ENCODE measurements at places on chromosomes 4 and X. TPM values are rescaled to one million over a fixed set of nuclear protein-coding genes. Genes with fewer than 3 reads are reported as not detected.

PLS3 gene
- 85.4 TPM for total RNA-seq

C4orf46 gene
- 23.5 TPM for total RNA-seq

- peak; percentile 59 for DNase-seq
Observed at GRCh38 chr4:752196-752861, 46.7 kb downstream of the PCGF3 start.

DNA sequence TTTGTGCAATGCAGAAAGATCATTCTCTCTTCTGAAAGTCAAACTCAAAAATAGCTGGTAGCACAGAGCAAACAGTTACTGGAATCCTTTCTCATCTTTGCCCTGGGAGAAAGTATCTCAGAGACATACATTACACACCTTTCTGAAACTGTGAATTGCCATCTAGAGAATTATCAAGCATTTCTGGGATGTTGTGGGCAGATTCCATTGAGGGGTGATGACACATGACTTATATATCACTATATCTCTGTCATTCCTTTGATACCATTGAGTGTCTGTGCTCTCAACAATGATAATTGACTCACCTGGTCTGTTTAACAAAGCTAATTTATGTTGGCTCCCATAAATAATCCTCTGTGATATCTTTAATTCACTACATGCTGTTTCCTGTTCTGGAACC is 13.0 kb downstream of the SLIT2 start:
- DNase-seq, result no peak

- no peak for DNase-seq
Observed at GRCh38 chrX:137550665-137551261, 15.2 kb upstream of the ZIC3 start.

DNA sequence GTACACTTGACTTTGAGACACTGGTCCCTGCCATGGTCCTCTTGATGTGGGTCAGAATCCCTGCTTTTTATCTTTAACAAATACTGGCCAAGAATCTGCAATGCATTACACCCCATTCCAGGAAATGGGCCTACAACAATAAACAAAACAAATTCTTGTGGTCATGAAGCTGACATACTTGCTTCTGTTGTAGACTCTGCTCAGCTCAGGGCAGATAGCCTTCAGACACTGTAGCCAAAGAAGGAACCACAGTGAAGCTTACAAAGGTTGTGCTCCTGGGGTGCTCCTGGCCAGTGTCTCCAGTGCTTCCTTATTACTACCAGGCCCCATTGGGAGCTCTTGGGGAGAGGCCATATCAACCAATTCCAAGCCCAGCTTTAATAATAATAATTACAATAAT is 21.8 kb downstream of the KIAA1210 start:
- DNase-seq, result no peak

DNA sequence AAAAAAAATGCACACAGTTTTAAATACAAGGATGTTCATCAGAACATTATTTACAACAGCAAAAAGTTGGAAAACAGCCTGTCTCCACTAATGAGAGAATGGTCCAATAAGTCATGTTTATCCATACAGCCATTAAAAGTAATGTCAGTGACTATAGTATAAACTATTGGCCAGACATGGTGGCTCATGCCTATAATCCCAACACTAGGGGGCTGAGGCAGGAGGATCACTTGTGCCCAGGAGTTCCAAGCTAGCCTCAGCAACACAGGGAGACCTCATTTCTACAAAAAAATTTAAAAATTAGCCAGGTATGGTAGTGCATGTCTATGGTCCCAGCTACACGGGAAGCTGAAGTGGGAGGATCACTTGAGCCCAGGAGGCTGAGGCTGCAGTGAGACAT is 48.1 kb upstream of the IL13RA1 start:
- DNase-seq, result no peak

GRCh38 chr4:134906404-134907023 is 704.9 kb upstream of the PABPC4L start:
- peak; percentile 75 for DNase-seq
